ENCODE measurements at places on chromosomes 6 and 20.

DNA sequence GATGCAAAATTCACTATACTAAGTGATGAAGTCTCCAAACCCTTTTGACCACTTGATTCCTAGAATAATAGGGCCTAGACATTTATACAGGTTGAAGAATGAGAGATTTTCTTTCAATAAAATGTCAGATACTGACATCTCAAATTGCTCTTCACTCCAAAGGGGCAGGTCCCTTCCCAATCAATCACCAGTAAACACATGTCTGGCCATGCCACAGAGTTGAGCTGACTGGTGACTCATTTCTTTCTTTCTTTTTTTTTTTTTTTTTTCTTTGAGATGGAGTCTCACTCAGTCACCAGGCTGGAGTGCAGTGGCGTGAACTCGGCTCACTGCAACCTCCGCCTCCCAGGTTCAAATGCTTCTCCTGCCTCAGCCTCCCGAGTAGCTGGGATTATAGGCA, 388.6 kb upstream of the BTBD3 start:
- no peak for DNase-seq

DNA sequence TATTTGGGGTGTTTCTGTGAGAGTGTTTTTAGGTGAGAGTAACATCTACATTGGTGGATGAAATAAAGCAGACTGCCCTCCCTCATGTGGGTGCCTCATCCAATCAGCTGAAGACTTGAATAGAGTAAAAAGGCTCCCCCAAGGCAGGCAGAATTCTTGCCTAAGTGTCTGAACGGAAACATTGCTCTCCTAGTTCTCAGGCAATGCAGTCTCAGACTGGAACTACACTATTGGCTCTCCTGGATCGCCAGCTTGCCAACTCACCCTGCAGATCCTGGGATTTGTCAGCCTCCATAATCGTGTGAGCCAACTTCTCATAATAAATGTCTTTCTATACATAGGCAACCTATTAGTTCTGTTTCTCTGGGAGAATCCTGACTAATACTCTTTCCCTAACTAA, 5.5 kb upstream of the TMEM170B start:
- DNase-seq: no peak

DNA sequence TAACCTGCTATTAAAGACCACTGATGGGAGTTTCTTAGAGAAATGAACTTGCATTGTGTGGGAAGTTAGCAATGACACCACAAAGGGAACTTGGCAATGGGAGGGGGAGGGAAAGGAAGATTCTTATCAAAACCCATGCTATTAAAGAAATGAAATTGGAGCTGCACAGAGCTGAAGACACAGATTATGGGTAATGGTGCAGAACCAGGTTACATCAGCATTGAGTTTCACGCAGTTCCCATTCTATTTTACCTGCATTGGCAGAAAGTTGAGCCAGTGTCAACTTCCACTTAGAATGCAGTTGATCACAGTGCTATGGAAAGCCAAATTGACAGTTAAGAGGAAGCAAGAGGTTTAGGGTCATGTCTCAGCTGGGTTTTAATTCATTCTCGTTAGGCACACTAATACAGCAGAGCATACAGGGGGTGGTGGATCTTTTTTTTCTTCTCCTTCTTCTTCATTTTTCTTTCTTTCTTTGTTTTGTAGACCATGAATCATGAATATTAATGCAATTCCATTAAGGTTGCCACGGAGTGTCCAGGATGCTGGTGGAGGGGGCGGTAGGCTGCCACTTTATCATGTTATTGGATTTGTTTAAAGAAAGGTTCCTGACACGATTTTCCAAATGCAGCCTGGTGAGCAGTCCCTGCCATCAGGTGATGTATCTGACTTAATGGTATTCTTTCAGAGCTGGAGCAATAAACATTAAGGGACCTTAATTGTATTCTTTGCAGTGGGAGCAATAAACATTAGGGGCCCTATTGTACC, 1092.0 kb upstream of the MAP3K7 start:
- no peak for DNase-seq

GRCh38 chr6:157219201-157220200, 103.8 kb downstream of the TMEM242 start:
- DNase-seq: peak; percentile 46

- no peak for DNase-seq
These were observed 47.6 kb upstream of the CDKAL1 start for GRCh38 chr6:20486641-20487040.

DNA sequence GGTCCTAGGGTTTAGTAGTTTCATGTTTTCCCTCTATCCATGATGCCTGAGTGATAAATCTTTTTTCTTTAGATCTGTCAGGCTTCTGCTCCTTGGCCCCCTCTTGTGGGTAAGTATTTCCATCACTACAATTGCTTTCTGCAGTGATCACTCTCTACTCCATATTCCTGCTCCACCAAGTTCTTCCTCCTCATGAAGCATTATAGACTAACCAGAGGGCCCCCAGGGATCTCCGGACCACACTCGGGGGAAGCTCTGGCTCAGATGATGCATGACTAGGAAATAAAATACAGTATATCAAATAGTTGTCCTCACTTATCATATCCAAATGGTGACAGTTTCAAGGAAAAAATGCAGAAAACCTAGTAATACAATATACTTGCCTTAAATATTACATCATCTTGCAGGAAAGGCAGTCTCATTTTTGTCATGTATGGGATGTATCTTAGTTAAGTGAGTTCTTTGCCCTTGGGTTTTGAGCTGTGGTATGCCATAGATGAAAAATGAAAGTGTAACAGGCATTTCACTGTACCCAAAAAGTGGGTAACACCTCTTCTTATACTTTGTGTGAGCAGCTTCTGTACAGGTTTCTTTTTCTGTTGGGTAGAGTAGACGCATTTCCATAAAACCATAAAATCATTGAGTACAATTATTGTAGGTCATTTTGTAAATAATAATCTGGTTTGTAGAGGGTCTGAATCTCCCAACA, 200.9 kb upstream of the EYA4 start:
- DNase-seq: no peak
